ENCODE measurements at places on chromosomes 2 and 18.

- H3K36me3 ChIP-seq: peaks cover 23% of the 10 kb centered on the region
- no peak for ATAC-seq
- no peaks in the 10 kb centered on the region for H3K4me1 ChIP-seq
- H3K27me3 ChIP-seq: no peaks in the 10 kb centered on the region
- no peak overlapping the region for H3K4me3 ChIP-seq
- no peak overlapping the region for H3K27ac ChIP-seq
Measured at GRCh38 chr2:144211826-144212225, 308.1 kb downstream of the ZEB2 start.

GRCh38 chr18:22933206-22933965 is at the start of gene RBBP8:
TSS of gene RBBP8 (plus strand) at chr18:22933328. CDS start at chr18:22936852, 3,524 bp downstream.
- H3K27me3 ChIP-seq: no peaks in the 10 kb centered on the region
- H3K4me3 ChIP-seq: peak within 1 kb of the TSS; percentile 74

DNA sequence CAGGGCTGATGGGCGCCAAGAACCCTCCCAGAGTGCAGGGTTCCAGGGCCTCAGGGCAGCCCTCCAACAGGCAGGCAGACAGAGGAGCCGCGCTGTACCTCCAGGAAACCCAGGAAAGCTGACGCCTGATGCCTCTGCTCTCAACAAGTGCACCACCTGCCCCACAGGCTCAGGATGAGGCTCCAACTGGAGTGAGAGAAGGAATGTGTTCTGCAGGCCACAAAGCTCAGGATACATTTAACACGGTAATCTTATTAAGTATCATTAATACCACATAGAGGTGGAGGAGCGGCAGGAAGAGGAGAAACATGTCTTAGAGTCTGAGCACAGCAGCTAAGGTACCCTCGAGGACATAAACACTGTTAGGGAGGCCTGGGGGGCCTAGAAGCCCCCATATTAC is 155.9 kb upstream of the CAPN13 start:
- no peak overlapping the region for H3K4me3 ChIP-seq
- H3K27ac ChIP-seq: no peak overlapping the region
- peaks cover 25% of the 10 kb centered on the region for H3K27me3 ChIP-seq
- no peak for ATAC-seq
- H3K4me1 ChIP-seq: no peaks in the 10 kb centered on the region

DNA sequence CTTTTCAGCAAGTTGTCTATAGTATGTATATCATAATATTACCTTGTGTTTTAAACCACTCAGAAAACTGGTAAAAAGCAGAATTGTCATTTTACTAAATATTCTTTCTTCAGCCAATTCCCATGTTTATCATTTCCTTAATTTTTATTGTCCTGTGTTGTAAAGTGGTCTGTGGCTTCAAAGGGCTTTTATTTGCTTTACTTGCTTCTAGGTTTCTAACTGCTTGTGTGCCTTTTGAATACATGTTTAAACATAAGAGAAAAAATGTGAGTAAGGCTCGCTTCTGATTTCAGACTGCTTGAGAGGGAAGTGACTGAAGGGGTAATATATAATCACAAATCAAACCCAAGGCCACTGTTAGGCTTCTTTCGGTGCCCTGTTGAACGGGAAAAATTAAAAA is 407.5 kb upstream of the NRP2 start:
- no peaks in the 10 kb centered on the region for H3K4me1 ChIP-seq
- ATAC-seq: no peak
- H3K36me3 ChIP-seq: no peaks in the 10 kb centered on the region
- no peak overlapping the region for H3K4me3 ChIP-seq
- H3K27ac ChIP-seq: no peak overlapping the region
- no peaks in the 10 kb centered on the region for H3K27me3 ChIP-seq

DNA sequence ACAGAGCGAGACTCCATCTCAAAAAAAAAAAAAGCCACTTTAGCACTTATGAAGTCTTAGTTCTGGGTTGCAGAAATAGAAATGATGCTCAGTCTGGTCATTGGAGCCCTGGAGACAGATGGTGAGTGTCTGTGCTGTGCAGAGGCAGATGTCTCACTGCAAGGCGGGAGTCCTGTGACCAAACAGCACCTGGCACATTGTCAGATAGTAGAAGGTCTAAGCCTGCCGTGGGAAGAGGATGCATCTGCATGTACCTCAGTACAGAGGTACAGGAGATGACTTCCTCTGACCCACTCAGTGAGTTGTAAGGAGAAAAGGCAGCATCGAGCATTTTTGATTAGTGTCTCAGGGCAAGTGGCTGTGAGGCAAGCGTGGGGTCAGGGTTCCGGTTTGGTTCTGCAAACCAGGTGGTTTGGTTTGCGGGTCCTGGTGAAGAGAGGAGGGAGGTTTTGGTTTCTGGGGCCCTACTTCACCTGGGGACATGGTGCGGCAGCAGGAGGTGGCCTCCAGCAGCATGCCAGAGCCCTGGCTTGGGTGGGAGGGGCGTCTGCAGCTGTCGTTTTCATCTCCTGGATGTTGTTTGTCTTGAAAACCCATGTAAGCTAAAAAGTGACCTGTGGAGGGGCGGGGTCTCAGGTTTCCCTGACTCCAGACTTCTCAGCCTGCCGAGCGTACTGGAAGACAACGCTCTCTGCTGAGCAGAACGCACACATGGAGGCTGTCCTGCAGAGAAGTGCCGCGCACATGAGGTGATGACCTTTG is 3.8 kb downstream of the RBFA start:
- H3K4me1 ChIP-seq: no peaks in the 10 kb centered on the region
- H3K27ac ChIP-seq: no peak overlapping the region
- H3K36me3 ChIP-seq: no peaks in the 10 kb centered on the region
- no peaks in the 10 kb centered on the region for H3K27me3 ChIP-seq
- no peak overlapping the region for H3K4me3 ChIP-seq
- no peak for ATAC-seq

DNA sequence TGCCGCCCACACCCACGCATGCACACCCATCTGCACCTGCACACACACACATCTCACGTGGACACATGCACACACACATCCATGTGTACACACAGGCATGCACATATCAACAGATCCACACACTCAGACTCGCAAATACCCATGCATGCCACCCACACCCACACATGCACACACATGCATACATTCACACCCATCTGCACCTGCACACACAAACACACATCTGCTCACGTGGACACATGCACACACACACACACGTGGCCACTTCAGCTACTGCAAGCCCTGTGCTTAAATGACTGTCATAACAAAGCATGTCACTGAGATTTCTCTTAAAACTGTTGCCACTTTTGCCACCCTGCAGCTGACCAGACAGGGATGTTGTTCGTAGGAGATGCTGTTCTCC is 186.6 kb downstream of the SNTG2 start:
- H3K4me1 ChIP-seq: no peaks in the 10 kb centered on the region
- no peak overlapping the region for H3K4me3 ChIP-seq
- H3K27me3 ChIP-seq: peaks cover 14% of the 10 kb centered on the region
- H3K27ac ChIP-seq: no peak overlapping the region

GRCh38 chr2:196431957-196432356 is 207.6 kb upstream of the CCDC150 start:
- no peak overlapping the region for H3K27ac ChIP-seq
- no peak overlapping the region for H3K4me3 ChIP-seq

GRCh38 chr2:117775703-117776219 is 38.7 kb upstream of the DDX18 start:
- H3K27ac ChIP-seq: no peak overlapping the region
- no peaks in the 10 kb centered on the region for H3K4me1 ChIP-seq
- H3K27me3 ChIP-seq: no peaks in the 10 kb centered on the region
- H3K36me3 ChIP-seq: no peaks in the 10 kb centered on the region
- no peak for ATAC-seq

DNA sequence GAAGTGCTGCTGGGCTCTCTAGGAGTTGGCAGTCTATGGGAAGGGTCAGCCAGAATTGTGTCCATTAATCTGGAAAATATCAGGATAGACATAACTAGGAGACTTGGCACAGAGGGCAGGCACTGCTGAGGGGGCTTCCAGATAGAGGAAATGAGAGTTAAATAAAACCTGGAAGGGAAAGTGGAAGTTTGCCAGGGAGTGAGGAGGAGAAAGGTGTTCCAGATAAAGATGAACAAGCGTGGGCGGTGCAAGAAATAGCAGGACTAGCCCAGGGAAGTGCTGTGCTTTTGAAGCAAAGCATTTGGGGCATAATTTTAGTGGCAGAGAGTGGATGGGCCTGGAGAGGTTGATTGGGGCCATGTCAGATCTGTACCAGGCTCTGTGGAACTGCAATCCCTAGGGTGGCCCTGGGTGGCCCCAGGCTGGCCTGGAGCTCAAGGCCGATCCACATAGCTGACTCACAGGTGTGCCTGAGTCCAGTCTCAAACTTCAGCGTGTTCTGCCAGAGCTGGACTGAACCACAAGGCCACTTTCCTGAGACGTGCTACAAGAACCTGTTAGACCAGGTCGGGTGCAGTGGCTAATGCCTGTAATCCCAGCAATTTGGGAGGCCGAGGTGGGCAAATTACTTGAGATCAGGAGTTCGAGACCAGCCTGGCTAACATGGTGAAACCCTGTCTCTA is 26.9 kb downstream of the GALM start:
- H3K4me1 ChIP-seq: no peaks in the 10 kb centered on the region

GRCh38 chr2:148577845-148578492 is 66.6 kb upstream of the EPC2 start:
- ATAC-seq: no peak
- peaks cover 6% of the 10 kb centered on the region for H3K27me3 ChIP-seq
- H3K27ac ChIP-seq: no peak overlapping the region
- H3K4me3 ChIP-seq: no peak overlapping the region
- H3K4me1 ChIP-seq: no peaks in the 10 kb centered on the region

- H3K36me3 ChIP-seq: no peaks in the 10 kb centered on the region
- ATAC-seq: peak; percentile 90
- no peaks in the 10 kb centered on the region for H3K27me3 ChIP-seq
- no peak overlapping the region for H3K4me3 ChIP-seq
- H3K27ac ChIP-seq: peak overlapping the region; percentile 81
Measured at GRCh38 chr18:48902023-48902855, 48.5 kb downstream of the SMAD7 start.

GRCh38 chr2:232976666-232977437 is 36.2 kb downstream of the NGEF start:
- peaks cover 23% of the 10 kb centered on the region for H3K27me3 ChIP-seq
- no peak for ATAC-seq
- H3K36me3 ChIP-seq: no peaks in the 10 kb centered on the region
- H3K27ac ChIP-seq: no peak overlapping the region

GRCh38 chr2:154193246-154193645 is 321.5 kb downstream of the GALNT13 start:
- no peaks in the 10 kb centered on the region for H3K36me3 ChIP-seq
- H3K4me3 ChIP-seq: no peak overlapping the region
- no peaks in the 10 kb centered on the region for H3K27me3 ChIP-seq
- H3K4me1 ChIP-seq: no peaks in the 10 kb centered on the region
- peak; percentile 62 for ATAC-seq

GRCh38 chr2:219728991-219729487 is 101.6 kb downstream of the SLC4A3 start:
- no peak overlapping the region for H3K4me3 ChIP-seq
- H3K27ac ChIP-seq: no peak overlapping the region
- no peaks in the 10 kb centered on the region for H3K36me3 ChIP-seq
- no peak for ATAC-seq

- no peak overlapping the region for H3K4me3 ChIP-seq
- no peak overlapping the region for H3K27ac ChIP-seq
- ATAC-seq: no peak
- H3K27me3 ChIP-seq: no peaks in the 10 kb centered on the region
- no peaks in the 10 kb centered on the region for H3K4me1 ChIP-seq
- no peaks in the 10 kb centered on the region for H3K36me3 ChIP-seq
Measured at GRCh38 chr2:58921676-58922075, 680.6 kb upstream of the FANCL start.

GRCh38 chr2:204018717-204019116 is 82.2 kb downstream of the ICOS start:
- no peaks in the 10 kb centered on the region for H3K4me1 ChIP-seq
- H3K4me3 ChIP-seq: no peak overlapping the region
- no peak overlapping the region for H3K27ac ChIP-seq
- H3K36me3 ChIP-seq: no peaks in the 10 kb centered on the region
- ATAC-seq: no peak

- peak overlapping the region; percentile 96 for H3K4me3 ChIP-seq
- peak overlapping the region; percentile 99 for H3K27ac ChIP-seq
- H3K36me3 ChIP-seq: no peaks in the 10 kb centered on the region
- no peak for ATAC-seq
- no peaks in the 10 kb centered on the region for H3K27me3 ChIP-seq
- H3K4me1 ChIP-seq: peaks cover 4% of the 10 kb centered on the region
Measured at GRCh38 chr2:199910338-199911051, 598 bp upstream of the C2orf69 start.

DNA sequence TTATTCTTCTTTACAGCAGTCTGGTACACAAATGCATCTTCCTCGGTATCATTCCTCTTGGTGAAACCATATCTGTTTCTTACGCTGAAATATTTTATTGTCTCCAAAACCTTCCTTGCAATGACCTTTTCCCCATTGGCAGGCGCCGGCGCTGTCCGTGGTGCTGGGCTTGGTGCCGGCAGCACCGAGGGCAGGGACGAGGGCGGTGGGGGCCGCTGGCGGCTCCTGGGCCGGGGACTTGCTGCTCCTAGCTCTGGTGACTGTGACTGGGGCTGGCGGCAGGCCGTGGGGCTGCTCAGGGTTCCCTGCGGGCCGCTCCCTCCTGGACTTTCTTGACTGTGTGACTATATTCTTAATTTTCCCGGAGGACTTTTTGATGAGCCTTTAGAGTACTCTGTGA is 72.5 kb downstream of the GPR39 start:
- no peak for ATAC-seq
- no peak overlapping the region for H3K27ac ChIP-seq
- no peaks in the 10 kb centered on the region for H3K4me1 ChIP-seq
- no peak overlapping the region for H3K4me3 ChIP-seq

GRCh38 chr18:48937869-48938750 is 12.7 kb downstream of the SMAD7 start:
- no peak for ATAC-seq
- no peaks in the 10 kb centered on the region for H3K27me3 ChIP-seq
- no peak overlapping the region for H3K4me3 ChIP-seq
- peak overlapping the region; percentile 83 for H3K27ac ChIP-seq

DNA sequence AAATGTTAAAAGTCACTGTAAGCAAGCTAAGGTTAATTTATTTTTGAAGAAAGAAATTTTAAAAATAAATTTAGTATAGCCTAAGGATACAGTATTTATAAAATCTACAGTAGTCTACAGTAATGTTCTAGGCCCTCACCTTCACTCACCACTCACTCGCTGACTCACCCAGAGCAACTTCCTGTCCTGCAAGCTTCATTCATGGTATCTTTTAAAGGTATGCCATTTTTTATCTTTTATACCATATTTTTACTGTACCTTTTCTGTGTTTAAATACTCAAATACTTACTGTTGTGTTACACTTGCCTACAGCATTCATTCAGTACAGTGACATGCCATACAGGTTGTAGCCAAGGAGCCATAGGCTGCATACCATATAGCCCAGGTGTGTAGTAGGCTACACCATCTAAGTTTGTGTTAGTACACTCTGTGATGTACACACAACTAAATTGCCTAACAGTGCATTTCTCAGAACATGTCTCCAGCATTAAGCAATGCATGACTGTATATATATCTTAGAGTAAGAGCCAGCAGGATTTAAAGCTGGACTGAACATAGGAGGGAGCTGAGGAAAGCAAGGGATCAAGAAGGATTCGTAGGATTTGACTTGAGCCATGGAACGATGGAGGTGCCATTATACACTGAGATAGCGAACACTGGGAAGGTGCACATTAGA is 83.1 kb upstream of the KLF7 start:
- no peak overlapping the region for H3K4me3 ChIP-seq
- ATAC-seq: no peak
- no peaks in the 10 kb centered on the region for H3K27me3 ChIP-seq
- H3K36me3 ChIP-seq: no peaks in the 10 kb centered on the region
- no peaks in the 10 kb centered on the region for H3K4me1 ChIP-seq

- no peak overlapping the region for H3K27ac ChIP-seq
- H3K4me3 ChIP-seq: no peak overlapping the region
- no peaks in the 10 kb centered on the region for H3K4me1 ChIP-seq
- ATAC-seq: peak; percentile 79
- no peaks in the 10 kb centered on the region for H3K36me3 ChIP-seq
Measured at GRCh38 chr18:13464432-13465123, 246.0 kb downstream of the LDLRAD4 start.
